ENCODE measurements at places on chromosomes 12 and 14.
A peak's percentile ranks its signal among the peaks of the same experiment; 100 is the strongest.

DNA sequence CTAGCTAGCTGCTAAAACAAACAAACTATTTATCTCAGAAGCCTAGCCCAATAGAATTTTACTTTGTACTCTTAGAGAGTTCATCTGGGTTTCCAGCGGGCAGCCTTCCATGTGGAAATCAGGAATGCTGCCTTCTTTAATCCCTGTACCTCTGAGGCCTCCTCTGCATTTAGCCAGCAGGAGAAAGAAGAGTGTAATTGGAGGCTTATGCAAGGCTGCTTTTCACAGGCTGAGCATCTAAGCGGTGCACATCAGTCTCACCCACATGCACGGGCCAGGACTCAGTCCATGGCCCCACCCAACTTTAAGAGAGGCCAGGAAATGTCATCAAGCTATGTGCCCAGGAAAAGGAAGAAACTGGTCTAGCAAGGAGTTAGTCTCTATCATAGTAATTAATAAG lies 14.0 kb upstream of the PTGDR start:
- H3K27ac ChIP-seq, result no peak overlapping the region
- no peaks in the 10 kb centered on the region for H3K4me1 ChIP-seq
- no peak overlapping the region for H3K4me3 ChIP-seq
- no peaks in the 10 kb centered on the region for H3K27me3 ChIP-seq

GRCh38 chr14:23695664-23695999 lies 59.5 kb downstream of the DHRS2 start:
- H3K4me3 ChIP-seq, result no peak overlapping the region
- no peaks in the 10 kb centered on the region for H3K4me1 ChIP-seq
- H3K27ac ChIP-seq, result no peak overlapping the region
- H3K27me3 ChIP-seq, result peaks cover 4% of the 10 kb centered on the region
- no peaks in the 10 kb centered on the region for H3K36me3 ChIP-seq

- DNase-seq, result no peak
- H3K36me3 ChIP-seq, result no peaks in the 10 kb centered on the region
- H3K4me3 ChIP-seq, result no peak overlapping the region
- no peak overlapping the region for H3K27ac ChIP-seq
- no peaks in the 10 kb centered on the region for H3K27me3 ChIP-seq
Observed at GRCh38 chr14:102490456-102490855, 19.1 kb downstream of the ANKRD9 start.

- no peaks in the 10 kb centered on the region for H3K36me3 ChIP-seq
- no peaks in the 10 kb centered on the region for H3K27me3 ChIP-seq
- H3K4me3 ChIP-seq, result no peak overlapping the region
- DNase-seq, result no peak
- H3K27ac ChIP-seq, result no peak overlapping the region
Observed at GRCh38 chr12:6884539-6884938, 11.4 kb upstream of the SPSB2 start.

- no peak for DNase-seq
- no peak overlapping the region for H3K27ac ChIP-seq
- no peaks in the 10 kb centered on the region for H3K4me1 ChIP-seq
- H3K4me3 ChIP-seq, result no peak overlapping the region
- no peaks in the 10 kb centered on the region for H3K27me3 ChIP-seq
- no peaks in the 10 kb centered on the region for H3K36me3 ChIP-seq
Observed at GRCh38 chr14:35988972-35989690, 163.0 kb downstream of the BRMS1L start.

GRCh38 chr14:71193663-71194062 lies 286.4 kb downstream of the PCNX1 start:
- H3K27ac ChIP-seq, result no peak overlapping the region
- no peaks in the 10 kb centered on the region for H3K4me1 ChIP-seq
- no peaks in the 10 kb centered on the region for H3K27me3 ChIP-seq

DNA sequence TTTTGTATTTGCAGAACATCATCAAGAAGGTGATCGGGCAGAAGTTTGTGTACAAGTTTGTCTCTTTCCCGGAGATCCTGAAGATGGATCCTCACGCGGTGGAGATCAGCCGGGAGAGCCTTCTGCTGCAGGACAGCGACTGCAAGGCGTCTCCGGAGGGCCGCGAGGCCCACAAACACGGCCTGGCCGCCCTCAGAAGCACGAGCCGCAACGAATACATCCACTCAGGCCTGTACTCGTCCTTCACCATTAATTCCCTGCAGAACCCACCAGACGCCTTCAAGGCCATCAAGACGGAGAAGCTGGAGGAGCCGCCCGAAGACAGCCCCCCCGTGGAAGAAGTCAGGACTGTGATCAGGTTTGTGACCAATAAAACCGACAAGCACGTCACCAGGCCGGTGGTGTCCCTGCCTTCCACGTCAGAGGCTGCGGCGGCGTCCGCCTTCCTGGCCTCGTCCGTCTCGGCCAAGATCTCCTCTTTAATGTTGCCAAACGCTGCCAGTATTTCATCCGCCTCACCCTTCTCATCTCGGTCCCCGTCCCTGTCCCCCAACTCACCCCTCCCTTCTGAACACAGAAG lies 52.8 kb downstream of the ELK3 start:
- peaks cover 63% of the 10 kb centered on the region for H3K36me3 ChIP-seq
- H3K27ac ChIP-seq, result no peak overlapping the region
- H3K4me1 ChIP-seq, result peaks cover 18% of the 10 kb centered on the region
- H3K27me3 ChIP-seq, result no peaks in the 10 kb centered on the region
- H3K4me3 ChIP-seq, result no peak overlapping the region

DNA sequence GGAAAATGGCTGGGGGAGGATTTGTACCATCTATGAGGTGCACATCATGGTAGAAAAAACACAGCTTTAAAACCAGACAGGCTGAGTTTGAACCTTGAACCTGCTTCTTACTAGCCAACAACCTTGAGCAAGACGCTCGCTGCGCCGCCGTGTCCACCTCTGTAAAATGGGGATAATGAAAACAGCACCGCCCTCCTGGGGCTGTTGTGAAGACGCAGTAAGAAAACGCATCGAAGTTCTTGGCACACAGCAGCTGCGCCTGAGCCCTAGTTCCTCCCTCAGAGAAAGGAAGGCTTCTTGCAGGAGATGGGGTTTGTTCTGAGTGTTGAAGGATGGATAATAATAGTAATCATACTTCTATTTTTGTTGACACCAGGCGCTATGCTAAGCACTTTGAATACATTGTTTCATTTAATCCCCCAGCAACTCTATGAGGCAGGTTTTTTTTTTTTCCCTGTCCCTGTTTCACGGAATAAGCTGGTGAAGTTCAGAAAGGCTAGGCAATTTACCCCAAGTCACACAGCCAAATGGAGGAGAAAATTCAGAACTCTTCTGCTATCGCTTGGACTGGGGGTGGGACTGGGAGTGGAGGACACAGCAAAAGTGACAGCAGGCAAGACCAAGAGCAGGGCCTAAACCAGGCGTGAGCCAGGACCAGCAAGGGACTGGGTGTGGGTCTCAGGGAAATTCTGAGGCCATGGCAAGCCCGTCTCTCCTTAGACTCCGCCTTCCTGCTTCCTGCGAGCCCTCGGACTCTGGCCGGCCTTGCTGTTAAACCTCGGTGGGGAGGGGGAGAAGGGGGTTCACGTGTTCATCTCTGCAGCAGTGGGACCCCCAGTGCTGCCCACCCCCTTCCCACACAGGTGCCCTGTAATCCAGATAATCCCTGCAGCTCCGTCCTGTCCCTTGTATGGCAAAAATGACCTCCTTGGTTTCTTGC lies 97.5 kb downstream of the LRRC74A start:
- H3K4me1 ChIP-seq, result peaks cover 58% of the 10 kb centered on the region
- peak overlapping the region; percentile 26 for H3K27ac ChIP-seq
- H3K27me3 ChIP-seq, result no peaks in the 10 kb centered on the region
- no peaks in the 10 kb centered on the region for H3K36me3 ChIP-seq

- peaks cover 55% of the 10 kb centered on the region for H3K4me1 ChIP-seq
- peak; percentile 73 for DNase-seq
- H3K27ac ChIP-seq, result peak overlapping the region; percentile 52
- no peaks in the 10 kb centered on the region for H3K27me3 ChIP-seq
- H3K36me3 ChIP-seq, result peaks cover 47% of the 10 kb centered on the region
Observed at GRCh38 chr12:4276524-4277204, 3.1 kb downstream of the CCND2 start.

- DNase-seq, result no peak
- H3K27me3 ChIP-seq, result no peaks in the 10 kb centered on the region
- H3K36me3 ChIP-seq, result no peaks in the 10 kb centered on the region
- no peak overlapping the region for H3K27ac ChIP-seq
- H3K4me3 ChIP-seq, result no peak overlapping the region
Observed at GRCh38 chr12:130076126-130076525, 86.1 kb upstream of the FZD10 start.

- H3K27ac ChIP-seq, result no peak overlapping the region
- no peak overlapping the region for H3K4me3 ChIP-seq
- H3K4me1 ChIP-seq, result no peaks in the 10 kb centered on the region
- DNase-seq, result no peak
- no peaks in the 10 kb centered on the region for H3K27me3 ChIP-seq
Observed at GRCh38 chr12:40738856-40739255, 46.6 kb downstream of the CNTN1 start.

GRCh38 chr14:35944847-35945246 lies 118.7 kb downstream of the BRMS1L start:
- no peaks in the 10 kb centered on the region for H3K36me3 ChIP-seq
- H3K4me3 ChIP-seq, result no peak overlapping the region

DNA sequence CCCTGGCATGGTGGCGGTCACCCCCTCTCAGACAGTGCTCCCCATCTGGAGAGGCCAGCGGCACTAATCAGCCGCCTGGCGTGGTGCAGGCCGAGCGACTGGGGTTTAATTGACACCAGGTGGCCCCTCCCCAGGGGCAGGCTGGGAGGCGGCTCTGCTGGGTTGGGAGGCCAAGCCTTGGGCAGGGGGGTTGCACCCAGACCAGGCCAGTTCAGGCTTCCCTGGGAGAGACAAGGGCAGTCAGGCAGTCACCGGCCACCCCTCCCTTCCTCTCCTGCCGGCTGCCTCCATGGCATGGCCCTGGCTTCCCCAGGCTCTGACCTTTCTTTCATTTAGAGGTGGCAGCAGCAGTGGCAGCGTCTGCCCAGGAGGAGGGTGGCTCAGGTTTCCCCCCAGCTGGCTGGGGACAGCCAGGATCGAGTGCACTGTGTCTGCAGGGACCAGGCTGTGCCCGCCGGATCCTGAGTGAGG lies 78.1 kb upstream of the NOS1 start:
- no peak overlapping the region for H3K4me3 ChIP-seq
- H3K27ac ChIP-seq, result no peak overlapping the region
- no peaks in the 10 kb centered on the region for H3K36me3 ChIP-seq

DNA sequence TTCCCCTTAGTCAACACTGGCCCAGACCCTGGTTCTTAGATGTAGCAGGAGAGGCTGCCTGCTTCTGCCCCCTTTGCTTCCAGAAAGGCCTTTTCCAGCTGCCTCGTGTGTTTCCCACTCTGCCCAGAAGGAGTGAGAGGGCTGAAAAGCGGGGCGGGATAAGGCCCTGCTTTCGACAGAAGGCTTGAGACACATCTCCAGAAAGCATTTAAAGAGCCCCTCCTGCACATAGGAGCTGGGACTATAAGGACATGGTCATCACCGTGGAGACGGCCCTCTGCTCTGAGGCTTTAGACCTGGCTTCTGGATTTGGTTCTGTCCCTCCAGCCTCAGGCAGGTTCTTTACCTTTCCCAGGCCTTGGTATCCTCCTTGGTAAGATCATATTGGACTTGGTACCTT lies 11.9 kb downstream of the CALM1 start:
- H3K27me3 ChIP-seq, result no peaks in the 10 kb centered on the region
- no peaks in the 10 kb centered on the region for H3K4me1 ChIP-seq
- peaks cover 31% of the 10 kb centered on the region for H3K36me3 ChIP-seq
- H3K27ac ChIP-seq, result no peak overlapping the region

DNA sequence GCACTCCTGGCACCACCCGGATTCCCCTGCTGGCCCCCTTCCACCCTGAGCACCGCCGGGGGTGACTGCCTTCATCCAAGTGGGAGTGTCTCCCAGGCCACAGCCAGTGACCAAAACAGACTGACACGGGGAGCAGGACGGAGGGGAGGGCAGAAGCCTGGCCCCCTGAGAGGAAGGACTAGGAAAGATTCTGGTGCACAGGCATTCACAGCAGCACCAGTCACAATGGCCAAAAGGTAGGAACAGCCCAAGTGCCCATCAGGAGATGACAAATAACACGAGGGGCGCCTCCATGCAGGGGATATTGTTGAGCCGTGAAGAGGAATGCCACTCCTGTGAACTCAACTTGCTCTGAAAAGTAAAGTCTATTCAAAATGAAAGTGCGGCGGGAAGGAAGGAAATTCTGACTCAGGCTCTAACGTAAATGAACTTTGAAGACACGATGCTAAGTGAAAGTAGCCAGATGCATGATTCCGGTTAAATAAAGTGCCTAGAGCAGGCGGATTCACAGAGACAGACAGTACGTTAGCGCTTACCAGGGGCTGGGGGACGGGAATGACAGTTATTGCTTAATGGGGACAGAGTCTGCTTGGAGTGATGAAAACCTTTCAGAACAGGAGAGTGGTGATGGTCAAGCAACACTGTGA lies 146.1 kb upstream of the NCOR2 start:
- no peak overlapping the region for H3K27ac ChIP-seq
- H3K36me3 ChIP-seq, result no peaks in the 10 kb centered on the region
- no peaks in the 10 kb centered on the region for H3K27me3 ChIP-seq
- H3K4me1 ChIP-seq, result peaks cover 4% of the 10 kb centered on the region
- H3K4me3 ChIP-seq, result peak overlapping the region; percentile 40

Measured in effector memory CD4-positive, alpha-beta T cell (primary cell).